ENCODE measurements at places on chromosomes 7 and 10.

DNA sequence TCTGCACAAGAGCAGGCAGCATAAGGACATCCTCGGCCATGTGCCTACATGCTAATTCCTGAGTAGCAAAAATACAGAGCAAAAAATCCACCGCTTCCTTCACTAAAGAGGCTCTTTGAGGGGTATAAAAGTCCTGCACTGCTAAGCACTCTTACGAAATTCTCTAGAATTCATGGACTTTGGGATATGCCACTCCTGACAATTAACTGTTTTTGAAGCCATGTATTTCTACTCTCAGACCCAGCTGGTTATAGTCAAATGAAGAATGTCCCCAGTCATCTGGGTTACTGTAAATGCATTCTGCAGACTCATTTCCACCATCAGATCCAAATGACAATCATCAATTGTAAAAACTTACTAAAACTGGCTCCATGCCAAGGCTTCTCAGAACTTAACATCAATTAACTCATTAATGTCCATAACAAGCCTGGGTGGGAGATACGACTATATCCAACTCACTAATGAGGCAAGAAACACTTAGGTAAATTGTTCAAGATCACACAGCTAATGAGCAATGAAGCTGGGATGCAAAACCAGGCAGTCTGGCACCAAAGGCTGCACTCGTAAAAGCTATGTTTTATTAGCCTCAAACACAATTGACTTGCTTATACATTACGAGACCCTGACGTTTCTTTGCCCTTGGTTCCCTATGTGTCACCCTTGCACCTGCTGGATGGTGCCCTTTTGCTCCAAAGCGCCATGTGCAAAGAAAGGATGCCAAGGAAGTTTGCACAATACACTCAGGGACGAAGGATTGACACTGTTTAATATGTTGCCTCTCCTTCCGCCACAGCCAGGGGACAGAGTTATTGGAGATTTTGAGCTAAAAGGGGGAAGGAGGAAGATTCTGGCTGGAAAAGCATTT, 250.4 kb downstream of the ELMO1 start:
- no peak for DNase-seq
- no peaks in the 10 kb centered on the region for H3K27me3 ChIP-seq
- H3K4me3 ChIP-seq: no peak overlapping the region
- peaks cover 5% of the 10 kb centered on the region for H3K36me3 ChIP-seq
- no peaks in the 10 kb centered on the region for H3K4me1 ChIP-seq

GRCh38 chr10:28984431-28984830, 304.4 kb upstream of the LYZL1 start:
- no peaks in the 10 kb centered on the region for H3K36me3 ChIP-seq
- no peak overlapping the region for H3K4me3 ChIP-seq
- no peak overlapping the region for H3K27ac ChIP-seq
- no peaks in the 10 kb centered on the region for H3K4me1 ChIP-seq
- DNase-seq: no peak

DNA sequence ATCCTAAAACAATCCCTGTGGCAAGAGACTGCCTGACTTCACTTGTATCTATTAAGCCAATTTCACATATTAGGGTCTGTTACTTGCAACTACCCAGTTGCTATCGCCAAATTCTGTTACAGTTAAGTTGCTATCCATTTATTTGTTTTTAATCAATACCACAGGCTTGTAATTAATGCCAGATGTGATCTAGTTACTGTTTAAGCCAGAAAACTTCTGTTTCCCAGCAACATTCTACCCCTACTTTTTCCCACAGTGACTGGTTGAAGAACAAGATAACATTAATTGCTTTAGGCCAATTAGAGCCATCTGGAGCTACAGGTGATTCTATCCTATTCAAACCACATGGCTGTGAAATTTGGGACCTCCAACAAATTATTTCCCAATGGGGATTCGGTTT, 131.3 kb downstream of the ALOX5 start:
- H3K36me3 ChIP-seq: no peaks in the 10 kb centered on the region
- no peak for DNase-seq
- no peaks in the 10 kb centered on the region for H3K4me1 ChIP-seq
- no peak overlapping the region for H3K4me3 ChIP-seq

- no peak for DNase-seq
- no peaks in the 10 kb centered on the region for H3K36me3 ChIP-seq
- H3K27me3 ChIP-seq: no peaks in the 10 kb centered on the region
- no peak overlapping the region for H3K4me3 ChIP-seq
- no peaks in the 10 kb centered on the region for H3K4me1 ChIP-seq
Observed at GRCh38 chr10:16652154-16652553, 130.5 kb upstream of the C1QL3 start.

GRCh38 chr10:96244354-96244753, 27.0 kb downstream of the BLNK start:
- H3K27me3 ChIP-seq: no peaks in the 10 kb centered on the region
- no peak overlapping the region for H3K4me3 ChIP-seq
- no peaks in the 10 kb centered on the region for H3K36me3 ChIP-seq
- no peaks in the 10 kb centered on the region for H3K4me1 ChIP-seq

Data from CD8-positive, alpha-beta memory T cell (primary cell).